GM13976 (cell line): ENCODE measurements at places on chromosomes 2 and 18.

- DNase-seq: no peak
Measured at GRCh38 chr18:7609617-7610016, 42.5 kb downstream of the PTPRM start.

DNA sequence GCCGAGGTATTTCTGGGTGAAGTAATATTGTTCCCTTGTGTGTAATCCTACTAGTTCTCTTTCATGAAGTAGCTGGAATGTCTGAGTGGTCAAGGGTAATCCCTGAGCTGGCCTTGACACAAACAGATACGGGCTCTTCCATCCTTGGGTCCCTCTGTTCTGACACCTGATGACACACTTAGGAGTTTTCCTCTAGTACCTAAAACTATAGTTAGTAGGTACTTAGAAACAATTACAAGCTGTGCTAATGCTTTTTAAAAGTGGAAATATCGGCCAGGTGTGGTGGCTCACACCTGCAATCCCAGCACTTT lies 59.2 kb upstream of the IL1R1 start:
- no peak for DNase-seq

GRCh38 chr2:35585972-35586371 lies 769.6 kb upstream of the CRIM1 start:
- DNase-seq: no peak

DNA sequence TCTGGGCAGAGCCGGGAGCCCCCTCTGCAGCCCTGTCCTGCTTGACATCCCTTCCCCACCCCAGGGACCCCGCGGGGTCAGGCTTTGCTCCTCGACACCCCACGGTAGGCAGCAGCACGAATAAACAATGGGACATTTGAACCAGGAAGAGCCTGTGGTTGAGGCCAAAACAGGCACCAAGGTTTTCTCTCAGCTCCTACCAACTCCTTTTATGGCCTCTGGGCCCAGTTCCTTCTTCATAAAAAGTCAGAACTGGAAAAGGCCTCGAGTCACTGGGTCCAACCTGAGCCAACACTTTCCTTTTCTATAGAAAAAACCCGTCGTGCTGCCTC lies 20.6 kb downstream of the TEX44 start:
- no peak for DNase-seq

GRCh38 chr2:189225032-189225431 lies 45.5 kb upstream of the COL5A2 start:
- DNase-seq: no peak

GRCh38 chr18:51196118-51196810 lies 1.2 kb downstream of the MEX3C start:
- DNase-seq: no peak

GRCh38 chr2:110816404-110817365 lies 84.3 kb downstream of the ACOXL start:
- no peak for DNase-seq

DNA sequence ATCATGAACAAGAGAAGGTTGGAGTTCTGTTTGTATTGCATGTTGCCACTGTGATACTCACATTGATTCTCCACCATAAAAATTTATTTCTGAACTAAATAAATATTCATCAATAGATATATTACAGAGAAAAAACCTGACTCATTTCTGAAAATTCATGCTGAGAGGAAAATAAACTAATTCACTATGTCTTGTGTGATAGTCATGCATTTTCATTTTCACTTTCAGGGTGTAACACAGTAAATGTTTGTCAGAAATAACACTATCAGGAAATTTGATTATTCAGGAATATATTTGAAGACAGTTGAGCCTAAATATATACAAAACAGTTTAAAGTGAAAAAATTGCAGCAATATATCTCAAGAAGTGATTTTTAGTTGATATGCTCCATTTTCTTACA lies 335.2 kb downstream of the KCNJ3 start:
- peak; percentile 22 for DNase-seq

- DNase-seq: no peak
Measured at GRCh38 chr18:26091047-26091630, 726 bp upstream of the SS18 start.

GRCh38 chr2:7530001-7530400 lies 612.8 kb downstream of the RNF144A start:
- DNase-seq: no peak

DNA sequence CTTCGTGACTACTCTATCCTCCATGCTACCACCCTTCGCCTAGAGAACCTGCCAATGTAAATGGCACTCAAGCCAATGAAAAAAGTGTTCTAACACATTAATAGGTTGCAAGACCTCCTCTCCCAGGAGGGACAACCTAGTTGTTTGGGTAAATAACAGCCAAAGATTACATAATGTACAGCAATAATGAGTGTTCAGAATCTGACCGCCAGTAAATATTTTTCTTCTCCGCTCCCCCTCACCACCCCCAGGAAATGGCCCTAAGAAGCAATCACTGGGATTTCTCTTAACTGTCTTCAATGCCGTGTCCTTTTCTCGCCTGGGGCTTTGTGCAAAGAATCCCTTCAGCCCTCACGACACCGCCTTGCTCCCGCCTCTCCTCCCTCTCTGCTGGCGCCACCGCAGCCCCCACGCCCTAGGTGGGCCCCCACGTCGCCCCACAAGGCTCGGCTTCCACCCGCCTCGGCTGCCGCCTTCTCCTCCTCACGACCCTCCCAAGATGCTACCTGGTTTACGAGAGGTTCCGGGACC lies 458 bp downstream of the HYCC2 start:
- DNase-seq: peak; percentile 44

- no peak for DNase-seq
Measured at GRCh38 chr18:48566589-48566988, 27.8 kb downstream of the CTIF start.

DNA sequence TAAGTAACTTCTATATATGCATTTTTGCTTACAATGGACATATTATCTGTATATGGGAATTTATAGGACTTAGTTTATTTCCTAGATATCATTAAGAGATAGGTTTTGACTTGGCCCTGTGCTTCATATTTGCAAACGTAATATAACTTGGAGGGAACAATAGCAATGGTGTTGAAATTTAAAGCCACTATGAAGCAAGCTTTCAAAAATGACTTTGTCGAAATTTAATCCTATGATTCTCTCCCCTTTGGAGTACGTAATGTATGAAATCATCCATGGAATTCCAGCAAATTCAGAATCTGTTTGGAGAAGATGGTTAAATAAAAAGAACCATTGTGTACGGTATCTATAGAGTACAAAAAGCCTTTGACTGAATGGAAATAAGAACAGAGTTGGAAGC lies 486.3 kb downstream of the ARHGAP15 start:
- DNase-seq: no peak

- no peak for DNase-seq
Measured at GRCh38 chr2:237921967-237922492, 44.8 kb upstream of the UBE2F start.

GRCh38 chr2:160334028-160334741 lies 134.1 kb upstream of the ITGB6 start:
- no peak for DNase-seq

- DNase-seq: no peak
Measured at GRCh38 chr2:43240766-43241150, 14.4 kb upstream of the ZFP36L2 start.

DNA sequence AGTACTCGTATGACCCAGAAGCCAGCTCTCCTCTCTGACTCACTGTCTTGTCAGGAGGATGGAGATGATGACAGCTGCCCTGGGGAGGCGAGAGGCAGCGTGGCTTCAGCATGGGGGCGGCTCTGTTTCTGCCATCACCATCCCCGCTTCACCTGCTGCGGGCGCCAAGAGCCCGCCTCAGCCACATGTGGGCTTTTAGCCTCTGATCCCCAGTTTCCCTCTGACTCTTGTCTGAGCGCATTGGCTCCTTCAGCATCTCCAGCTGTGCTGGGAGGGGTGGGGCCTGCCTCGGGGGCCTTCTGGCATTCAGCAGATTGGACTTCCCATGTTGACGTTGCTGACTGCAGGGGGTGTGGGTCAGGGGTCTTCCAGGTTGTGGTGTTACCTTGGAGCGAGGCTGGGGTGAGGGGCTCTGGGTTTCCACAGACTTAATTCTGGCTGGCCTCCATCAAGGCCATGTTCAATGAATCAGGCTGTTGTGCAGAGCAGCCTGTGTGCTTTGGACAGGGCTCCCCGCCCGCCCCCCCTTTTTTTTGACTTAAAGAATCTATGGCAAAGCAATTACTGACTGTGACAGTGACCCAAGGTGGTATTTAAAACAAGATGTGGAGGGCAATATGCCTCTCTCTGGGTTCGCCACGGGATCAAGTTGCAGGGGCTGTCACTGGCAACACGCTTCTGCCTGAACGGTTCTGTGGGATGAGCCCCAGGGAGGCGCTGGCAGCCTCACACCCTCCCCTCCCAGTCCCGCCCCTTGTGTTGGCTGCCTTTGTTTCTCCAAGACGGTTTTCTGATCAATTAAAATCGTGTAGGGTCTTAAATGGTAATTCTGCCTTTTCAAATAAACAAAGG lies 228.3 kb downstream of the LDLRAD4 start:
- DNase-seq: no peak

GRCh38 chr2:67289271-67289670 lies 107.9 kb upstream of the ETAA1 start:
- no peak for DNase-seq
